ENCODE measurements at places on chromosomes 2 and 18.

DNA sequence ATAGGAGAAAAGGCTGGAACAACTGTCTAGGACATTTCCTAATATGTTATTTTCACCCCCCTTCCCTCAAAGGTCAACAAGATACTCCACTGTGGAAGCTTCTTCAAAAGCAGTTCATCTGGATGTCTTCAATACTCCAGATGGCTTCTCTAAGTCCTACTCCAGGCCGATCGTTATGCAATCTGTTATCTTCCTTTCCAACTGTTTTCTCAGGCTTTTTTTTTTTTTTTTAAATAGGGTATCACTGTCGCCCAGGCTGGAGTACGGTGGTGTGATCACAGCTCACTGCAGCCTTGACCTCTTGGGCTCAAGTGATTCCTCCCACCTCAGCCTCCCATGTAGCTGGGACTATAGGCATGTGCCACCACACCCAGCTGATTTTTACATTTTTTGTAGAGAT lies 26.3 kb downstream of the ATP8B1 start:
- no peak for DNase-seq

GRCh38 chr2:115165529-115166109 lies 723.2 kb downstream of the DPP10 start:
- DNase-seq, result no peak

DNA sequence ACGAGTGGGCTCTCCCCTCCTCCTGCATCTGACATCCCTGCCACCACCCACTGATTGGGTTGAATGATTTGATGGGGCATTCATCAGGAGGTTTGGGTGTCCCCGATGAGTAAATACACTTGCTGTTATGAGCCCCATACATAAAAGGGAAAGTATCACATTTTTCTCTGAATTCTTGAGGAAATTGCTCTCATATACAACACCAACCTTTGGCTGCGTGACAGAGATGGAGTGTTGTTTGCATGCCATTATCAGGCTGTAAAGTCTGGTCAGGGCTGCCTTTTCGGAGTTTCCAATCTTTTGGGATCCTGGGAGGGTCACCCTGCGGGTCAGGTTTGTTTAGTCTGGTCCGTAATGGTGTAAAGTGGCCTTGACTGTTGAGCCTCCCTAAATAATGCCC lies 227.9 kb upstream of the SPRED2 start:
- no peak for DNase-seq

- DNase-seq, result no peak
Measured at GRCh38 chr2:46747297-46747818, 168.2 kb downstream of the MCFD2 start.

- DNase-seq, result no peak
Measured at GRCh38 chr2:47078541-47079482, 76.3 kb downstream of the STPG4 start.

DNA sequence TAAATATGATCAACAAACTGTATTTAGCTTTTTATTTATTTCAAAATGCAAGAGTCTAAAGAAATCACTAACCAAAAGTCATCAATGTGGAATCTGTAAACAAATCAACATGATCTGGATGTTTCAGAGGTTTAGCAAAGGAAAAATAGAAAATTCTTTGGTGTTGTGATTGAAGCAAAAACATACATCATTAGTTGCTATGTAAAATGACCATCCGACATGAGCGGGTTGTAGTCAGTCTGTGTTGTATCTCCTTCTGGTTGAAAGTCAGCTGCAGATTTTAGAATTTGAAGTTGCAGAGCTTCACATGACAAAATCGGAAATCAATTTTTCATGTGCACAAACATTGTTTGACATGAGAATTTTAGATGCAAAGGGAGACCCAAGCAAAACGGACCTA lies 63.2 kb downstream of the IRS1 start:
- DNase-seq, result no peak

GRCh38 chr18:596288-596881 lies 403 bp upstream of the CLUL1 start:
- no peak for DNase-seq

GRCh38 chr2:81495556-81495955 lies 1191.0 kb upstream of the LRRTM1 start:
- no peak for DNase-seq

DNA sequence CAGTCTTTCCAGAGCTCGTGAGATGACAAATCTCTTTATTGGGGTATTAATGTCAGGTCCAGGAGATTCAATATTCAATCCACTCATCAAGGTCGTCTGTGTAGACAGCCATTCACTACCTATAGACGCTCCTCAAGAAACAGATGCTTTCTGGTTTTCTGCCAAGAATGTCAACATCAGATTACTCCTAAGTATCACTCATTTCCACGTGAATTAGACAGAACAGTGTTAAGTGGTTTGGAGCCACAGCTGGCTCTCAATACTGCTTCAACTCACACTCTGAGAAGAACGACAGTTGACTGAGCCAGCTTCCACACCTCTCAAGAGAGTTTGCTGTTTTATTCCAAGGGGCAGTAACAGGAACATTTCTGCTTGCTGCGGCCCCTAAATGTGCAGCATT lies 113.5 kb upstream of the NEDD4L start:
- no peak for DNase-seq

- no peak for DNase-seq
Measured at GRCh38 chr2:115327061-115327460, 884.6 kb downstream of the DPP10 start.

DNA sequence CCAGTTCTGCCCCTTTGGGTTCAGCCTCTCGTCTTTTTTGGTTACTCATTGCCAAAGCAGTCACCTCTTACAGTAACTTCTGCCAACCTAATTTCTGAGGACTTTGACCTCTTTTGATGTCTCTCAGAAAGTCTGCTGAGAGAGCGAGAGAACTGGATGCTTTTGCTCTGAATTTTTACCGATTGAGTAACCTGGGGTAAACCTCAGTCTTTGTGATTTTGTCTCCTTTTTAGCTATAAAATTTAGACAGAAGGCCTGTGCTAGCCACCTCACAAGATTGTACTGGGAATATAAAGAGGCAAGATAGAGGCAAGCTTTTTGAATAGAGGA lies 34.8 kb upstream of the IL1R1 start:
- DNase-seq, result no peak

DNA sequence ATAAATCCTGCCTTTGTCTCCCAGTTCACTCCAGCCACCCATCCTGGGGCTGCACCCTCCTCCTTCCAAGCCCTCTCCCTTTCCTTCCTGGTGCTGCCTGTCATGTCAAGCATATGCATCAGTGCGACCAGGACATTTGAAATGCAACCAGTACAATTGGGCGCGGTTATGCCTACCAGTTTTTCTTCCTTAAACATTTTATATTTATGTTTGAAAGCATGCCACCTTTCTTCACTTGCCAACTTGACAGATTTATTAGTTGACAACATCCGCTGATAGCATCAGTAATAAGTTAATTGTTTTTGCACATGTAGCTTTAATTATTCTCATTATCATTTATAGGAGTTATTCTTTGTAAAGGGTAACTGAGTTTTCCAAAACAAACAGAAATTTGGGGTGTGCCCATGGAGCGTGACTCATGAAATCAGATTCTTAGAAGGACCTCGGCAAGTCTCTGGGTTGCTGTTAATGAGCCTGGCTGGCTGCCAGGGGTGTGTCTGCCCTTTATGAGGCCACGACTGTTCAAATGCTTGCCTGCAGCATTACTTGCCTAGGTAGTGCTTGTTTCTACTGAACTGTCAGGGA lies 32.8 kb upstream of the IL1B start:
- no peak for DNase-seq

DNA sequence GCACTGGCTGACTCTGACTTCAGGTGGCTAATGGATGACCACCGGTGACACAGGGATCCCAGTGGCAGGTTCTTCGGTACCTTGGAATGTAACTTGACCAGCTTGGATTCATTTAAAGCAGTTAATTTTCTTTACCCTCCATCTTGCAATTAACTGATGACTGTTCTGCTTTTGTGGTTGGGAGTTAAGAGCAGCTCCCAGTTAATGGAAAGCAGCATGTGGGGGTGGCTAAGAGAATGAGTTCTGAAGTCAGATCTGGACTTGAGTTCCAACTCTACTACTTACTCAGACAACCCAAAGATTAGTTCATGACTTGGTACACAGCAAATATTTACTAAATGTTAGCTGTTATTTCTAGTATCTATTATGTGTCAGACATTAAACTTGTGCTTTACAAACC lies 58.5 kb downstream of the FAM228A start:
- no peak for DNase-seq

- no peak for DNase-seq
Measured at GRCh38 chr2:200171731-200172482, 134.6 kb upstream of the SPATS2L start.

DNA sequence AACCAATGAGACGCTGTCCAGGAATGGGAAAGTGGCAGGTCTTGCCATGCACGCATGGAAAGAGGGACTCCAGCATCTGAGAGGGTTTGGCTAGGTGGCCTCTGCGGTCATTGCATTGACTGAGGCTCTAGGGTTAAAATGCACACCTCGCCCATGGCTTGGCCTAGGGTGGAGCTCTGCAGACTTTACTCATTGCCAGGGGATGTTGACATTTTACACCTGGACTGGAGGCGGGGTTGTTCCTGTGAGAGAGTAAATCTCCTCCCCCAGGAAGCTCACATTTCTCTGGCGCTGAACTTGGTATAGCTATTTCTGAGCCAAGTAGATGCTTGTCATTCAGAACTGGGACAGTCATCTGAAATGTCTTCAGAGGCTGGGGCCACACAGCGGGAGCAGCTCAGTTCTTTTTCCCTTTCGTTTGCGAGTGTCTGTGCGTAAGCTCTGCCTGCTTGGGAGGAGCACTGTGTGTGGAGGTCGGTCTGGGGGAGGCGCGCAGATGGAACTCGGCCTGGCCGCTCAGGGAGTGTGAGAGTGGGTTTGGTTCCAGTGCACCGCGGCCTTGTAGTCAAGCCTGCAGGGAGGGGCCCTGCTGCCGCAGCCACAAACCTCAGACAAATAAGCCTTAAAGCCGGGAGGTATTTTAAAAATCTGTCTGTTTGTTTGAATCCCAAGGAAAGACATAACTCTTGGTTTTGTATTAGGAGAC lies 76.5 kb downstream of the LPIN1 start:
- no peak for DNase-seq

DNA sequence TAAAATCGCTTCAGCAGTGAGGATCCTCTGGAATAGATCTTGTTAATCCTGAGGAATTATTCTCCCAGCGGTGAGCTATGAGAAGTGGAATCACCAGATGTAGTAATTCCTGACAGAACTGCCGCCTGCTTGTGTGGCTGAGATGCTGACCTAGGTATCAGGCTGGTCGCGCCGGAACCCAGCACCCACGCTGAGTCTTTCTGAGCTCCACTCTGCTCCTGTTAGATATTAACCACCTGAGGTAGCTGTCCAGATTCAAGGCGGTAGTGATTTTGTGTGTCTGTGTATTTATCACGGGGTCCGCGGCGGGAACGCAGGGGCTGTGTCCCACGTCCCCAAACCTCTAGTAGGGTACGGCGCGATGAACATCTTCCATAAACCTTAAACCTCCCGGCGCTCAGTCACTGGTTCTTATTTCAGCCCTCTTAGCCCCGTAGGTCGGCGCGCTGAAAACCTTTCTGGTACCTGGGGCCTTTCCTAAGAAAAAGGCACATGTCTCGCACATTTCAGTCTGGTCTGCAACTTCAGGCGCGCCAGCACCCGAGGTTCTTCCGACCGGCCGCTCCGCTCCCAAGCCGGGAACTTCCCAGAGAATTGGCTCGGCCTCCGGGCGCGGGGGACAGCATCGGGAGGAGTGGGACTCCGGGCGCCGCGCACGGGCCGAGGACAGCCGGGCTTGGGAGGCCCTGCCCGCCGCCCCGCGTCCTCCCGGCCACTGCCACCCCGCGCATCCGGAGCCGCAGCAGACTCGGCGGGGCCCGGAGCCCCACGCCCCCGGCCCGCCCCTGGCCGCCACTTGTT lies 542 bp upstream of the CNNM3 start:
- no peak for DNase-seq

- peak; percentile 9 for DNase-seq
Measured at GRCh38 chr18:13216711-13217465, 1.7 kb upstream of the LDLRAD4 start.

GRCh38 chr18:8696749-8697211 lies 8.6 kb upstream of the MTCL1 start:
- DNase-seq, result peak; percentile 40

DNA sequence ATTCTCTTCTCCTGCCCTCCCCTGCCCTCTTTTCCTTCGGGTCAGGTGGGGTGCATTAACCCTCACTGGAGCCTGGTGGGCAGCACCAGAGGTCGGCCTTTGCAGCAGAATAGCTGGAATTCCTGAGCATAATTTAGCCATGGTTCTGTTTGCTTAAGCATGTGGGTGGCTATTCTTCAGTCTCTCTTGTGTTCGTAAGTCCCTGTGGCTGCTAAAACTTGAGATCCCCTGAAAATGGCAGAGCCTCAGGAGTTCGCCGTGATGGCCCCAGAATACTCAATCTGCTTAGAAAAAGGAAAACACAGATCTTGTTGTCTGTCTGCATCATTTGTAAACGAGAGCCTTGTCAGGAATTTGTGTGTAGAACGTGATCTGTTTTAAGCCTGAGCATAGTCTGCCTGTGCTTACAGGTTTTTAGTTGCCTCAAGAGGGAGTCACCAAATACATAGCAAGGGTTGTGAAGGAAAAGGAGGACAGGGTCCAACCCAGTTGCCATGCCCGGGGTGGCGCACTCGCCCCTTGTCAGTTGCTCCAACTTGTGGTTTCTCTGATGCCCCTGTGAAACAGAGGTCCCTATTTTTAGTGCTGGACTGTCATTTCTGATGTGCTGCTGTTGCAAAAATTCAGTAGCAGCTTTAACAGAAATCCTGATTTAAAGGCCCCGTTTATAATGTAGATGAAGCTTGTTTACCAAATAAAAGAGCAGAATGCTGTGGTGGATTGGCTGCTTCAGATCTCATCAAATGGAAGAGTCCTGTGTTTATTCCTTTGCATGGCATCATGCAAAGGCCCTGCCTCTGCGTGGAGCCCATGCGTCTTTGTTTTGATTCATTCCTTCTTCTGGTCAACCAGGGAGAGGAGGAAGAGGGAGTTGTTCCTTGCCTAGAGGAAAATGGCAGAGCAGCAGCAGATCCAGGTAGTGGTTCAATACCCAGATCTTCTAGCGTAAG lies 74.8 kb downstream of the WDSUB1 start:
- DNase-seq, result no peak

DNA sequence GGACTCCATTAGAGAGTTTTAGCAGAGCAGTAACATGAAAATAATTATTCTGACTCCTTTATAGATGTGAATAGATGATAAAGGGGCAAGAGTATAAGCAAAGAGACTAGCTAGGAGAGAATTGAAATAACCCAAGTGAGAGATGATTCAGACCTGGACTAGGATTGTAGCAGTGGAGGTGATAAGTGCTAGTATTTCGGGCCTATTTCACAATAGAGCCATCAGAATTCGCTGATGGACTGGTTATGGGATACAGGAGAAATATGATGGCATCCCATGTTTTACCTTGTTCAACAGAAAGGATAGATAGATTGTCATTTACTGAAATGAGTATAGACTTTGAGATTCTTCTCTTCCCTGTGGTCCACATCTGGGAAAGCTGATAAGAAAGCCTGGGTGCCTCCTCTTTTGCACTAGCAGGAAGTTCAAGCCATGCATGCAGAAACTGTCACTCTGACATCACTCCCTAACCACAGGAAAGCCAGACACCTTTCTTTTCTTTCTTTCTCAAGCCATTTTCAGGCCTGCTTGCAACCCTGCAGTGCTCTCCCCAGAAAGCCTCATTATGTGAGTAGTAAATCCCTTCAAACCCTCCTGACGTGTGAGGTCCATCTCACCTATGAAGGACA lies 25.3 kb downstream of the DYNAP start:
- DNase-seq, result no peak
